H9 (cell line): ENCODE measurements at places on chromosomes 6 and 20. TPM values are rescaled to one million over a fixed set of nuclear protein-coding genes. Genes with fewer than 3 reads are reported as not detected.

- DNase-seq: peak; percentile 12
Measured at GRCh38 chr20:58020656-58021454, 207.6 kb downstream of the ANKRD60 start.

DNA sequence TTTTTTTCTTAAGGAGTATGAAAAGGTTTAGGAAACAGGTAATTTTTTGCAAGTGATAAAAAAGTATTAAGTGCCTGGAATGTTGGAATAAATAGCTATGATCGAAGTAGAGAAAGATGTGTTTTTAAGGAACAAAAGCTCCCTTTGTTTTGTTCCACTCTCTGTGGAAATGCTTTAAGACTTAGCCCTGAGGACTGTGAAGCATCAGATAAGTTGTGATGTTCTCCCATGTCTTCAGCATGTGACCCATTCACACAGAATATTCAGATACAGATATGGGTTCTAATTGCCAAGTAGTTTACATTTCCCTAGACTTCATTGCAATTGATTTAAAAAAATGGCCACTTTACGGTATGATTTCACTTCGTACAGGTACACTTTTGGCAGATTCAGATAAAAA, 80.6 kb downstream of the KCNQ5 start:
- DNase-seq: no peak

GRCh38 chr6:3383525-3383924, 73.3 kb downstream of the SLC22A23 start:
- DNase-seq: no peak

DNA sequence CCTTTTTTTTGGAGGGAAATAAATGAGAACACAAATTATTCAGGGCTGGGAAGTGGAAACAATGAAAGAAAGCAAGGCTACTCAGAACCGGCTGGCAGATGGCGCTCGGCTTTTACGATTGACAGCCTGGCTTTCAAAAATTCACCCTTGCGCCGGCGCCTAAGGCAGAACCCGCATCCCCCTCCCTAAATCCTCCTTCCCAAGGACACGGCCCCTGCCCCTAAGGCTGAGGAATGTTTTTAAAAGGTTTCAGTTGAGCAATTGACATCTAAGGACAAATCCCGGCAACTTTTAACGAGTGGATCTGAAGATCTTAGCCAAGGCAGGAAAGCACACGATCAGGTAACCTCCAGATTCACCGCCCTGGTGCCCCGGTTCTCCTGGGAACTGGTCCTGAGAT, 16.3 kb downstream of the GNAS start:
- DNase-seq: peak; percentile 49

- DNase-seq: no peak
Measured at GRCh38 chr20:3156811-3157619, 2.6 kb downstream of the FASTKD5 start.

GRCh38 chr20:36377348-36378326, 71.5 kb downstream of the DLGAP4 start:
- DNase-seq: peak; percentile 49

GRCh38 chr6:165060720-165061119, 248.7 kb downstream of the C6orf118 start:
- no peak for DNase-seq

The TRAPPC3L gene
- total RNA-seq: not detected in 2 replicates

GRCh38 chr20:62793757-62794006, 2.6 kb upstream of the MRGBP start:
- DNase-seq: no peak

DNA sequence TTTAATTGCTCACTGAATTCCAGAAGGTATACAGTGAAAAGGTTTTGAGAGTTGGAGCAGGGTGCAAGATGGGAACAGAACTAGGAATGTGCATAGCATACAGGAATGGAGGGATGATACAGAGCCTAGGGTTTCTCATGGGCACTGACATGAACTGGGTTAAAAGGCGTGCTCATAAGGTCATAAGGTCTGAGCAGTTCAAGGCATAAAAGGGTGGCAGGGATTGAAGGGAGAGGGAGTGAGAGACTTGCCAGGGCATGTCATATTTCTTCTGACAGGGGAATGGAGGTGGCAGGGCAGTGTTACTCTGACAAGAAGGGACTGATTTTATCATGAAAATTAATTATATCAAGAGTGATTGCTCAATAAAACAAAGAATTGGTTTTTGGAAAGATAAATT, 4.7 kb downstream of the MLIP start:
- no peak for DNase-seq

DNA sequence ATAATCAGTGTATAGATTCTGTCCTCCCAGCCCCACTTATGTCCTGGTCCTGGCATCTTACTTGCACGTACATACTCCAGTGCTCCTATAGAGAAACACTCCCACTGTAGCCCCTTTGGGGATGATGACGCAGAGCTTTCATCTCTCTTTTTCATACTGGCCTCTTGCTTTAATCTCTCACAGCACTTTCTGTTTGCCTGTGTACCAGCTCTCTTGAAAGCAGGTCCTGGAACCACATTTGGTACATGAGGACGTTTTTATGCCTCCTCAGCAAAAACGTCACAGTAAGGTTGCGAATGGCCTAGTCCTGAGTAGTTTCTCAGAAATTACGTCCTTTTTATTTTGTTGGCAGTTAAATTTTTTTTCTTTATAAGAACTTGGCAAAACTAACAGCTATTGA, 10.8 kb downstream of the L3MBTL3 start:
- no peak for DNase-seq

- DNase-seq: no peak
Measured at GRCh38 chr20:4811661-4812181, 90.0 kb downstream of the PRND start.

The RAB44 gene
- total RNA-seq: 0.04 TPM in 1 of 2 replicates, not detected in the other

DNA sequence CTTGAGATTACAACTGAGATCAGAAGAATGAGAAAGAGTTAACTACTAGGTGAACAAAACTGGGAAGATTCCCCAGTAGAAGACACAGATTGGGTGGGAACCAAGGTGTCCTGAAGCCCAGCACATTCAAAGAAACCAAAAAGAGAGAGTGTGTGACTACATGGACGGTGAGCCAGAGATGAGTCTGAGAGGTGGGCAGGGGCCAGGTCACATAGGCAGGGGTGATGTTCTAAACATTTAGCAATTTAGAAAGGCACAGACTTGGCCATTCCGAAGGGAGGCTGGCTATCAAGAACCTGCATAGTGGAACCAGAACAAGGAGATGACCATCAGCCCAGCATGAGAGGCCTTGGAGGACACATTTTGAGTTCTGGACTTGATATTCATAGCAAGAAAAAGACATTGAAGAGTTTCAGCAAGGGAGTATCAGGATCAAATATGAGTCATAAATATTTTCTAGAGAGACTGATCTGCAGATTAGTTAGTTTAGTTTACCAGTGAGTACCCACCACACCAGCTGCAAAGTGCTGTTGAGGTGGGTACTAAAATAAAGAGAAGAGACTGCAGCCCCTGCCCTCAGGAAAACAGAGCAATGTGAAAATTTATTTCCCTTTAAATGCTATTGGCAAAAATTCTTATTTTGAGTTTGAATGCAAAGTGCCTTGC, 340.5 kb upstream of the PRDM1 start:
- no peak for DNase-seq

The C6orf141 gene
- 35.9 and 40.1 TPM in 2 replicates for total RNA-seq

- no peak for DNase-seq
Measured at GRCh38 chr20:16111852-16112412, 461.3 kb downstream of the KIF16B start.

The HNF4A gene
- 0.04 TPM in 1 of 2 replicates, not detected in the other for total RNA-seq

DNA sequence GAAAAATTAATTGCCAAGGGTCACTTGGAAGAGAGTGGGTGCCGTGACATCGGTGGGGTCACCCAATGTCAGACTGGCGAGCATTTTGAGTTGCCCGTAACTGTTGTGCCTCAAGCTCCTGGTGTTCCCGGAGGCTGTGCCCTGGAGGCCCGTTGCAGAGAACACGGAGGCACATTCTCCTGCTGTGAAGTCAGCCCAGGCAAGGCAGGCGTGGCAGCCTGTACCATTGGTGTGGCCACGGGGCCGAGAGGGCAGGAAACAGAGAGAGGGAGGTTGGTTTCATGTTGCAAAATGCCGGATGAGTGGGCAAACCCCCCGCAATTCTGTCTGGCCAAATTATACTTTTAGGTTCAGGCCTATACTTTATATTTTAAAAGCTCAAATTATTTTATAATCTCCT, 81.2 kb downstream of the THBS2 start:
- DNase-seq: no peak

GRCh38 chr6:29665942-29666825, 9.3 kb downstream of the MOG start:
- peak; percentile 57 for DNase-seq

DNA sequence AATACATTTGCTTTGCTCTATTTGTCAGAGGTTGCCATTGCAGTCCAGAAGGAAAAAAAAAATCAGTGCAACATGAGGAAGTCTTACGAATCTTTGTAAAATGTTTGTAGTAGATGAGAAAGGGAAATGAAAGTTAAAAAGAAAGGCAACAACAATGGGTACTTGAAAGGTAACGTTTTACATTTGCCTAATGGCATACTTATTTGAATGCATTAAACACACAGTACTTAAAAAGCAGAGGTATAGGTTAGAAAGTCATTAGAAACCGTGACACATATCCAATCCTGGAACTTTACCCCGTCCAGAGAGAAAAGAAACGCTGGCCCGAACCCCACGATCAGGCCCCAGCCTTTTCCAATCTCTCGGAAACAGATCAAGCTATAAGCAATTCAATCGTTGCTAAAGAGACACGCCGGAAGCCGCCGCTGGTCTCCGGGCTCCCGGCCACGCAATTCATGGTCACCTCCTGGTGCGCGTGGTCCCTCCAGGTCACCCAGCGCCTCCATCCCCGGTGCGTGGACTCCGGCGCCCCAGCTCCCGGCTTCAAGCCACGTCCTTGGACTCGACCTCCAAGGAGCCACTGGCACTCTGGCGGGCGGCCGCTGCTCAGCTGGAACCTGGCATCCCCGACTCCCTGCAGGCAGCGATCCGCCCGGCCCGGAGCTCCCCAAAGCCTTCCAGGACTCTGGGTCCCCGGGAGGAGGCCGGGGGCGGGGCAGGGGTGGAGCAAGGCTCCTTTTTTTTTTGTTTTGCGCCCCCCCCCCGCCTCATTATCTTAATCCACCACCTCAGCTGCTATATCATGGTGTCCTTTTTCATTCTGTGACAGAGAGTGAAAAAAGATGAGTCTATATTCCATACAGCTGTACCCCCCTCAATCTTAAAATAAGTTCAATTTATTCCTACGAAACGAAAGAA, at the start of gene SLC18B1:
Gene SLC18B1 (minus strand): TSS at position 687 of the 918 bp plus-strand sequence. CDS start 181 bp downstream, at position 506.
- DNase-seq: peak; percentile 67

DNA sequence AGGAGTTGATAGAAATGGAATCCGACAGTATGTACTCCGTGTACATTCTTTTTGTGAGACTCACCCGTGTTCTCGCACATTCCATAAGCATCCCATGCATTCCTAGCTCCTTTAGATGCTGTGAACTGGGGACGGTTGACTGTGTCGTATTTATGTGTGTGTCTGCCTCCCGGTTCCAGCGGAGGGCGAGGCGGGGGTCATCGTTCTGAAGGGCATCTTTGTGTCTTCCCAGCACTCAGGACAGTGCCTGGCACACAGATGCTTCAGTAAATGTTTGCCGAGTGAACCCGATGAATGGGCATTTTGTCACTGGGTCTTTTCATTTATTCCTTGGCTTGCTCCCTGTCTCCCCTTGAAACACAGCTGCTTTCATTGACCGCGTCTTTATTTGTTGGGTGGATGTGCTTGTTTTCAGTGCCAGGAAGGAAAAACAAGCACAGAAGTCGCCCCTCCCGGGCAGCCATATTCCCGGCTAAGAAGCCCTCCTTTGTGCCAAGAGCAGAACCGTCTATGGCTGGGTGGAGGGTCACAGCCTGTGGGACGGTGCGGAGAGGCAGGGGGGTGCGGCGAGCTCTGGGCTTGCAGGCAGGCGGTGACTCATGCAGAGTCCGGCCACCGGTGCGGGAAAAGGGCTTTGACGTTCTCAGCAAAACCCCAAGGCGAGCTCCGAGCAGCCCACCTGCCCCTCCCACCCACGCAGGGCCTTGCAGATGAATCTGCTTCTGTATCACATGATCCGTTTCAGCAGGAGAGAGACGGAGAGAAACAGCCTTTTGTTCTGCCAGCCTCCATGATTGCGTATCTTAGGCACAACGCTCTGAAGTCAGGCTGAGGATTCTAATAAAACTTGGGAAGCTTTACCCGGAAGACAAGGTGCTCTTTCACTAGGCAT, 11.2 kb upstream of the PSMG4 start:
- DNase-seq: peak; percentile 75

The CBFA2T2 gene
- 10.9 and 11.2 TPM in 2 replicates for total RNA-seq

The RBM39 gene
- total RNA-seq: 335 and 347 TPM in 2 replicates

- DNase-seq: no peak
Measured at GRCh38 chr6:125931733-125932450, 24.7 kb upstream of the HINT3 start.

The CST2 gene
- not detected in 2 replicates for total RNA-seq

The KCNS1 gene
- total RNA-seq: 0.98 and 0.99 TPM in 2 replicates

DNA sequence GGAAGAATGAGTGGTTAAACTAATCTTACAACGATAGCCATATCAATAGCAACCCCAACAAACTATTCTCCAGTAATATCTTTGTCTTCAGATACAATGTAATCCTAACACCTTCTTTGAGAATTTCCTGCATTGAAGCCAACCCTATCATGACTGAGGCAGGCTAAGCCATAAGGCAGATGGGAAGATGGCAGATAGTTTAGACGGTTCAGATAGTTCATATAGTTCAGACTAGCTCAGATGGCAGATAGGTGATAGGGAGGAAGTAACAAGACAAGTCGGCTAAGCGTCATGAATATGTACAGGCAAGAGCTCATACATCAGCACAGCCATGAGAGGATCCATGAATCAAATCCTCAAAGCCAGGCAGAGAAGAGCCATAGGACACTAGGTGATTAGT, 39.1 kb upstream of the BEND6 start:
- no peak for DNase-seq

DNA sequence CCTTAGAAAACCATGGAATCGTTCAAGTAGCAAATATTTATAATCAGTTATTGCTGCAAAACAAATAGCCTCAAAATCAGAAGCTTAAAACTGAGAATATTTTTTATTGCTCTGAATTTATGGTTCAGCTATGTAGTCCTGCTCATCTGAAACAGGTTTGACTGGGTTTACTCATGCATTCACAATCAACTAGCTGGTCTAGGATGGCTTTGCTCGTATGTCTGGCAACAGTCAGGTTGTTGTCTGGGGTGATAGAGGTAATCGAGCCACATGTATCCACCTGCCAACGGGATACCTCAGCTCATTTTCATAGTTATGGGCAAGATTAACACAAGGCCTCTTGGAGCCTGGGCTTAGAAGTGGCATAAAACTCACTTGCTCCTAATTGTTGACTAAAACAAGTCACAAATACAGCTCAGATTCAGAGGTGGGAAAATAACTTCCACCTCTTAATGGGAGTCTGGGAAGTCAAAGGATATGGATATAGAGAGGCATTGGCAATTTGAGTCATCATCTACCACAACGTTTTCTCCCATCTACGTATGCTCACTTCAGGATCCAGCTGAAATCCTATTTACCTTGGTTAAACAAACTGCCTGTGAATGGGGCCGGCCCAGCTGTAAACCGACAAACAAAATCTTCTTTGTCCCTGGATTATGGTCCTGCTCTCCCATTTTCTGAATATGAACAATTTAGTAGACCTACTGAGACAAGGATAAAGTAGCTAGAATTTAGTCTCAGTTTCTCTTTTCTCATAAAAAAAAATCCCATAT, 54.5 kb upstream of the TENT5A start:
- no peak for DNase-seq
